Caudate nucleus (tissue), 63 donors: ENCODE measurements at places on chromosomes 6 and 20.

- DNase-seq: peak; percentile 45
Observed at GRCh38 chr20:44651684-44652423, at the start of gene ADA. Gene ADA (minus strand): TSS chr20:44651699. CDS start chr20:44651607, 92 bp downstream.

GRCh38 chr6:1612974-1613306 is 3.2 kb downstream of the FOXC1 start:
- no peak for DNase-seq

- DNase-seq: no peak
Observed at GRCh38 chr6:34205916-34206315, 30.8 kb upstream of the HMGA1 start.

- no peak for DNase-seq
Observed at GRCh38 chr20:9835302-9835701, 3.6 kb downstream of the PAK5 start.

- DNase-seq: no peak
Observed at GRCh38 chr6:24145690-24146131, 19.7 kb downstream of the NRSN1 start.

DNA sequence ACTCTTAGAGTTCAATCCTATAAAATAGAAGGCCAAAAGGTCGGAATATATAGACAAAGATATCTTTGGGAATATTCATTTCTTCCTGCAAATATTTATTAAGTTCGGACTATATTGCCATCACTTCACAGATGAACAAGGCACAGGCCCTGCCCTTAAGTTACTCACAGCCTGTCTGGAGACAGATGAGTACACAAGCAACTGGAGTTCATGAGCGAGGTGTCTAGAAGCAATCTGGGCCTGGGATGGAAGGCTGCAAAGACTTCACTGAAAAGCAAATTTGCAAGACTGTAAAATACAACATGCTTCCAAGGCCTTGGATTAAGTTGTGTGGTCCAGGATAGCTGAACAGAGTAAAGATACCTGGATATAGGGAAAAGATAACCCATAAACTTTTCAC is 56.7 kb upstream of the CEP85L start:
- no peak for DNase-seq

GRCh38 chr6:135162678-135163439 is 18.2 kb upstream of the MYB start:
- DNase-seq: no peak

DNA sequence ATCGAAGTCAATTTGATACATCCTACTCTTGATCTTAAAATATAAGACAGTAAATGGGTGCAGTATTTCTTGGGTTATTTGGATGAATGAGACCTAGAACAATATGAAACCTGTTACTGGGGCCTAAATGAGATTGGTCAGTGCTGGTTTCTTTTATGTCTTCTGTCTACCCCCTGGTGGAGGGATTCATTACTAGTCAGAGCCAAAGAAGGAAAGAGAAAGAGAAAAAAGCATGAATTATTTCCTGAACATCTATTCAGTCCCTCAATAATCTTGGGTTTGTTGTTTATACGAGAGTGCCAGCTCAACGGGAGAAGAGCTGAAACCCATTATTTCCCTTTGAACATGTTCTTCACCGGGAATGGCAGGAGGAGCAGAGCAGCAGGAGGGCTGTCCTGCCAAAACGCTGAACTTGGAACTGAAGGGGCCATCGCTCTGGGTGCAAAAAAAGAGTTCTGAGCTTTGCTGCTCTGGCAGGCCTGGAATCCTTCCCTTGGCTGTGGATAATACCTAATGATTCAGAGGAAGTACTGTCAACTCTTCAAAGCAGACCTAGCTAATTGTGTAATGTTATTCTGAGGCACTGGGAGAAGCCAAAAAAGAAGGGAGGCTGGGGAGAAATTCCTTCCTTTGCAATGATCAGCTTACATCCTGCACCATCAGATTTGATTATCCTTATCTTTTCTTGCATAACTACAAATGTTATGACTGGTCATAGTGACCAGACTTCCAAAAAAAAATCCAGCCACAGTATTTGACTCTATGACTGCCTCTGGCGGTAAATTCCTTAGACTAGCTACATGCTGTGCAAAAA is 72.0 kb downstream of the BLOC1S5 start:
- no peak for DNase-seq

- DNase-seq: peak; percentile 24
Observed at GRCh38 chr20:47379433-47380150, 23.1 kb upstream of the ZMYND8 start.

DNA sequence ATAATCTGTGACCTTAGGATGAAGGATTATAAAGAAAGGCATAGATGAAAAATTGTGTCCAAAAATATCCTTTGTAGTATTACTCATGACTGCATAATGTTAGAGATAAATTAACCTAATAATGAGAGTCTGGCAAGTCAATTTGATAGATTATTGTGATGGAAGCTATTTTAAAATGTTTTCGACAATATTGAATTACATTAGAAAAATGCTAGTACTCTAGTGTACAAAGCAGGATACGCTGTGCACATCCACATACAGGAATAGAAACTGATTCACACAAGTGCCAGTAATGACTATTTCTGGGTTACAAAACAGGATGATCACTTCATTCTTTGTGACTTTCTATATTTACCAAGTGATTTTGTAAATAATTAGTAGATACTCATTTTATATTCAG is 3.3 kb downstream of the SLC17A2 start:
- DNase-seq: no peak

DNA sequence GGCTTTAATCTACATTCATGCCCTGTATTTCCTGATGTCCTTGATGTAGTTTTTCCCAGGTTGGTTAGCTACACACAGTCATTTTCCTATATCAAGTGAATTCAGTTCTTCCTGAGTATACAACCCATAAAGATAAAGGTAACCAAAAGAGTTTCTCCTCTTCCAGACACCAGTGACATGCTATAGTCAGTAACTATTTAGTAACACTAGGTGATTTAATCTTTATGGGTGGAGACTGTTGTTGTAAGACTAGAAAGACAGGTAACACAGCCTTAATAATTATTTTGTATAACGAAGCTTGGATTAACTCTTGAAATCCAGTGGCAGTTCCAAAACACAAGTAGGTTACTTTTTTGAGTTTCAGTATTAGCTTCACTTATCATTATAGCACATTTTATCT is 17.6 kb downstream of the MCUR1 start:
- DNase-seq: no peak

DNA sequence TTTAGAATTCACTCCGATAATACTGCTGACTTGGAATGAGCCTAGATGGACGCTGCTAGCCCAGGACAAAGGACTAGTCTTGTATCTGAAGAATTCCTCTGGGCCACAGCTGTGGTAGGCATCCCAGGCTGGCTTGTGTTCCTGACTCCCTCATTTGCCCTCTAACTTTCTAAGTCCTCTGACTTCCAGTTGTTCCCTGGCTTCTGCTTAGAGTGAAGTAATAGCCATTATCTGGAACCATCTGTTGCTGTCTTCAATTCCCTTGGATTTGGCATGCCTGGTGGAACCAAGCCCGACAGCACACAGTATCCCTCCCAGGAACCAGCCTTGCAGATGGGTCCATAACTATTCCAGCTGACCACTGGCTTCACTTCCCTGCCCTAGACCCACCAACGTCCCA is 376.0 kb downstream of the SYNE1 start:
- no peak for DNase-seq

GRCh38 chr6:36928547-36928918 is 26.0 kb upstream of the PI16 start:
- no peak for DNase-seq

DNA sequence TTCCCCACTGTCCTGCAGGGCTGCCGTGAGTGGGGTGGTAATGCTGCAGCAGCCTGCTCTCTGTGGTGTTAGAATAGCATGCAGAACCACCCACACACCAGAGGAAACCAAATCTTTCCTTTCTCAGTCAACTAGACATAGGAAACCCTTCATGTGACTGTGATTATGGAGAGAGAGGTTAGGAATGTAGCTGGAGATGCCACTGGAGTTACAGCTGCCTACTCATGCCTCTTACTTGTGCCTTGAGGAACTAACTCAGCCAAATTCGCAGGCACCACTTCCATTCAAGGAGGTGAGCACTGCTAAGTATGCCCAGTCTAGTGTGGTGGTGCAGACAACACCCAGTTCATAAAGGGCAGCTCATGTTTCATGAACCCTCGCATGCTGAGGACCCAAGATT is 27.4 kb downstream of the MUC22 start:
- DNase-seq: no peak

GRCh38 chr6:10305790-10306415 is 109.0 kb downstream of the TFAP2A start:
- no peak for DNase-seq

DNA sequence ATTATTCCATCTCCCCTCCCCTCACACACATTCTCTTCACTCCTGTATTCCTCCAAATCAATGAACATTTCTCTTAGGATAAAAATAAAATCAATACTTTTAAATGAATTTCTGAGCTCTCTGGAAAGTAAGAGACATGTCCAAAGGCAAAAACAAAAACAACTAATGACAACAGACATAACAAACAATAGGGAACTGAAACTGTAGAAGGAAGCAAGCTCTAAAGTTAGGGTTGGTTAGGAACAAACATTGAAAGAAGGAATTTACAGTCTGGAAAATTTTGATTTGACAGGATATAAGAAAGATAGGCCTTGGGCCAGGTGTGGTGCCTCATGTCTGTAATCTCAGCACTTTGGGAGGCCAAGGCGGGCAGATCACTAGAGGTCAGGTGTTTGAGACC is 17.5 kb upstream of the MYCT1 start:
- no peak for DNase-seq

DNA sequence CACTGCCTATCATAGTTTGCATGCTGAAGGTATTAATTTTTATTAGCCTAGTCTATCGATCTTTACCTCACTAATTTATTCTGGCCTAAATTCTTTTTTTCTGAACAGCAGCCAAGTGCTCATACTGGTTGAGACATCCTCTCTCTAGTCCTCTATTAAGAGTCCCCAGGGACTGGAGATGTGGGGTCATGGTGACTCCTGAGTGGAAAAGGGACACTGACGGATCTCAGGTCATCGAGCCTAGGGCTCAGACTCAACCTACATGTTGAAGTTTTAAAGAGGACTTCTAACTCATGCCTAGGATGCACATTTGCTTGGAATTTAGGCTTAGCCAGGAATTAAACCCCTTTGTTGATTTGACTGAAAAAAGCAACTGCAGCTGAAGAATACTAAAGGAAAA is 378.1 kb downstream of the BTBD9 start:
- DNase-seq: no peak

GRCh38 chr6:89970609-89971337 is 76.5 kb downstream of the GJA10 start:
- peak; percentile 85 for DNase-seq

DNA sequence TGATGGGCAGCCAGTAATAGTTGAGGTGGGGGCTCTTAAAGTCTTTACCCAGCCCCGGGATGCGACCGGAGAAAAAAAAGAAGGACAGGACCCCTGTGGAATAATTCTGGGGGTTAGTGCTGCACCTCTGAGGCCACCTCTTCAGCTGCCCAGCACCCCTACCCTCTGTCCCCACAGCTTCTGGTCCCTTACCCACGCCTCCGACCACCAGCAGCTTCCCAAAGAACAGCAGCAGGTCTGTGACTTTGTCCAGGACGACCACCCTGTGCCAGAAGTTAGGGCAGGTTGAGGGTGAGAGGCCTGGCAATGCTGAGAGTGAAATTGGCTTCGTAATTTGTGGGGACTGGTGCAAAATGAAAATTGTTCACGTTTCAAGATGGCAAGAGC is 2.2 kb upstream of the NEU1 start:
- DNase-seq: no peak

DNA sequence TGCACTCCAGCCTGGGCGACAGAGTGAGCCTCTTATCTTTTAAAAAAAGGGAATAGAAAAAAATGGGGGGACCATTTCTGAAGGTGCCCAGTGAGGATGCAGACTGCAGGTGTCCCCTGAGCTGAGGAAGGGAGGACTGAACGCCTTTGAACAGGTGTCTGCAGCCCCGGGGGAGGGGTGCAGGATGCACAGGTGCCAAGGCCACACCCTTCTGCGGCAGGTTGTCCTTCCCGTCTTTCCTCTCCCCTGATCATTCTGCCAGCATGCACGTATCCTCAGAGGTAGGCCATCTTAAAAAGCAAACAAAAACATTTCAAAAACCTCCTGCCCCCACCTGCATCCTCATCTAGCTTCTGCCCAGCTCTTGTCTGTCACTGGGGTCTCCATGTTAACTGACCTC is 101.3 kb downstream of the MTHFD1L start:
- DNase-seq: no peak

GRCh38 chr6:113627480-113627879 is 229.7 kb upstream of the MARCKS start:
- no peak for DNase-seq

- no peak for DNase-seq
Observed at GRCh38 chr6:73870907-73871306, 174.9 kb downstream of the CD109 start.

- no peak for DNase-seq
Observed at GRCh38 chr6:169093066-169093723, 160.5 kb downstream of the THBS2 start.

DNA sequence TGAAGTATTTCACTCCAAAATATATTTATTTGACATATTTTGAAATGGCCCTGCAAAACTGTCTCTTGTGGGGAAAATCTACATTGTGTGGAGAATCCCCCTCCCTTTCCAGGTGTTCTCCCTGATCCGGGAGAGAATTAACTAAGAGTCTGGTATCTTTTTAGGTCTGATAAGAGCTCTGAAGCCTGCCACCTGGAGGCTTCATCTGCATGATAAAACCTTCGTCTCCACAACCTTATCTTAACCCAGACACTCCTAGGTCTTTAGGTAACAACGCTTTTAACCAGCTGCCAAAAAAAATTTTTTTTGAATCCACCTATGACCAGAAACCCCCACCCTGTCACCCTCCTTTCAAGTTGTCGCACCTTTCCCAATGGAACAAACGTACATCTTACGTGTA is 43.0 kb downstream of the FAM184A start:
- no peak for DNase-seq

DNA sequence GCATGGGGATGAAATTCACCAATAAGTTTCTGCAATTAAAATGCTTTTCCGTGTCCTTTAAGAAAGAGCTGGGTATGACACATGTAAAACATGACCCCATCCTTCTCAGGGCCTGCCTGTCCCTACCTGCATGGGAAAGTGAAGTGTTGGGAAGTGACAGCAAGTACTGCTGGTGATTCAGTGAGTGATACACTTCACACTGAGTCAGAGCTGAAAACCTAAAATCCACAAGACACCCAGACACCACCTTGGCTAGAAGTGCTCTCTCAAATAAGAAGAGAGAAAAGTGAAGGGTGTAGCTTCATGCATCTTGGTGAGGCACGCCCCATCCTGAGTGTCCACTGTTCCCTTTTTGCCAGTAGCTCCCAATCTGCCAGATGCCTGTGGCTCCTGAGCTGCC is 3.3 kb downstream of the RAB22A start:
- no peak for DNase-seq

- DNase-seq: no peak
Observed at GRCh38 chr6:7166410-7167293, 58.9 kb downstream of the RREB1 start.
